ENCODE measurements at places on chromosomes 12 and 14.

DNA sequence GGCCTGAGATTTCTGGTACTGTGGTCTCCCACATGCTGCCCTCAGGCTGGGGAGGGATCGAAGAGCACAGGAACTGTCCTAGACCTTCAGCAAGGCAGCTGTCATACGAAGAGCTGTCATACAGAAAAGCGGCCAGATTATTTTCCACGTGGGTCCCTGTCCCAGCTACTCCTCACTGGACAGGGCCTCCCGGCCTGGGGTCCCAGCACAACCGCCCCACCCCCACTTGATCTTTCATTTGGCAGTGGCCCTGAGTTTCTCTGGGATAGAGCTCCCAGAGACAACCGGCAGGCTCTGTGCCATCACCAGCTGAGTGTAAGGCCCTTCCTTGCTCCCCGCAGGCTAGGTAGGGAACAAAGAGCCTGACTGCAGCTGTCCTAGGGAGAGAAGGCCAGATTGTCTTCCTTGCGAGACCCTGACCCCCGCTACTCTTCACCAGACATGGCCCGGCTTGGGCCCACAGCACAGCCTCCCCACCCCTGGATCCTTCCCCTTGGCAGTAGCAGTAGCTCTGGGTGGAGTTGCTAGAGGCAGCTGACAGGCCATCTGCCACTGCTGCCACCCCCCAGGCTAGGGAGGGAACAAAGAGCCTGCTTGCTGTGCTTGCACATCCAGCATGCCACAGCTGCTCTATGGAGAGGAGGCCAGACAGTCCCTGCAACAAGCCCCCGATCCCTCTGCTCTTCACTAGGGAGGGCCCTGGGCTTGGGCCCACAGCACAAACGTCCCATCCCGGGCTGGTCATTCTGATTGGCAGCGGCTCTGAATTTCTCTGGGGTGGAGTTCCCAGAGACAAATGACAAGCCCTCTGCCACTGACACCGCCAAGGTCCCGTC is 3.1 kb upstream of the OR4N2 start:
- no peak for DNase-seq

DNA sequence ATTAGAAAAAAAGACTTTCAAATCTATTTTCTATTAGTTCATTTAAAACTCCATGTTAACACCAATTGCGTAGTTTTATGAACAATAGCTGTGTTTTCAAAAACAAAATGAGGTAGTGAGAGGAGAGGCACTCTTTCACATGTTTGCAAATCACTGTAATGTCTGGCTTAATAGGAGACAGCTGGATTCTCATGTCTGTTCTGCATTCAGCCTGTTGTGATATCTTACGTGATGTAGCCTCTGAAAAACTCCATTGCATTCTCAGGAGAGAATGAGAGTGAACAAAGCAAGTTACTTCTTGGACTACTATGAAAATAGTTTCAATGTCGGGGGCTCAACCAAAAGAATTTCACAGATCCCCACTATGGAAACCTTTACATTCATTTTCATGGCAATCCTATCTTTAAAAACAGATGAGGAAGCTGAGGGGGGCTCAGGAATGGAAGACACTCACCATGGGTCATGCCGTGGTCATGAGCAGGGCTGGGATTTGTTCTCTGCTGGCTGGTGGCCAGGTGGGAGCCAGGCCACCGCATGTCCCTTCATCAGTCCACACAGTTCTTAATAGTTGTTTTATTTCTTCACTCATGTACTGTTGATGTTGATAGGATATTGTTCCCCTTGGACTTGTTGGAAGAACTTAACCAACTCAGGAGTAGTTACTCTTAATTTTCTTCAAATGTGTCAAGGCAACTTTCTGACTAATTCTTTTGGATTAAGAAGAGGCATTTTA is 346.2 kb upstream of the FAR2 start:
- DNase-seq: no peak

- DNase-seq: no peak
Measured at GRCh38 chr12:69633061-69633460, 22.4 kb upstream of the LRRC10 start.

GRCh38 chr14:25833341-25834126 is 764.3 kb downstream of the NOVA1 start:
- DNase-seq: peak; percentile 53

GRCh38 chr12:28209782-28210181 is 19.5 kb downstream of the CCDC91 start:
- no peak for DNase-seq

DNA sequence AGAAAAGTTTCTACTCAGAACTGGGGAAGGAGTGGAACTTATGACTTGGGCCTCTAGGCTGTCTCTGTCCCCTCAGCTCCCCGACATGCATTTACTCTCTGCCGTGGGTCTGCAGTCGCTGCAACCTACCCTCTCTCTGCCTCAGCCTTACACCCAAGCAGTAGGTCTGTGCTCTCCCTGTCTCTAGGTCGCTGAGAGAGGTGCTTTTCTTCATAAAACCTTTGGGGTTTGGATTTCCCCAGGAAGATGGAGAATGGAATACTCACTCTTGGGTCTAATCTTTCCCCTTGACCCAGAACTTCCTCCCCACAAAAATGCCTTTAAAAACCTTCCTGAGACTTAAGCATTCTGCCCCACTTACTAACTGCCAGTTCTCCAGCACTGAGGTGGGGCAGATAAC is 12.9 kb downstream of the GPR84 start:
- no peak for DNase-seq

DNA sequence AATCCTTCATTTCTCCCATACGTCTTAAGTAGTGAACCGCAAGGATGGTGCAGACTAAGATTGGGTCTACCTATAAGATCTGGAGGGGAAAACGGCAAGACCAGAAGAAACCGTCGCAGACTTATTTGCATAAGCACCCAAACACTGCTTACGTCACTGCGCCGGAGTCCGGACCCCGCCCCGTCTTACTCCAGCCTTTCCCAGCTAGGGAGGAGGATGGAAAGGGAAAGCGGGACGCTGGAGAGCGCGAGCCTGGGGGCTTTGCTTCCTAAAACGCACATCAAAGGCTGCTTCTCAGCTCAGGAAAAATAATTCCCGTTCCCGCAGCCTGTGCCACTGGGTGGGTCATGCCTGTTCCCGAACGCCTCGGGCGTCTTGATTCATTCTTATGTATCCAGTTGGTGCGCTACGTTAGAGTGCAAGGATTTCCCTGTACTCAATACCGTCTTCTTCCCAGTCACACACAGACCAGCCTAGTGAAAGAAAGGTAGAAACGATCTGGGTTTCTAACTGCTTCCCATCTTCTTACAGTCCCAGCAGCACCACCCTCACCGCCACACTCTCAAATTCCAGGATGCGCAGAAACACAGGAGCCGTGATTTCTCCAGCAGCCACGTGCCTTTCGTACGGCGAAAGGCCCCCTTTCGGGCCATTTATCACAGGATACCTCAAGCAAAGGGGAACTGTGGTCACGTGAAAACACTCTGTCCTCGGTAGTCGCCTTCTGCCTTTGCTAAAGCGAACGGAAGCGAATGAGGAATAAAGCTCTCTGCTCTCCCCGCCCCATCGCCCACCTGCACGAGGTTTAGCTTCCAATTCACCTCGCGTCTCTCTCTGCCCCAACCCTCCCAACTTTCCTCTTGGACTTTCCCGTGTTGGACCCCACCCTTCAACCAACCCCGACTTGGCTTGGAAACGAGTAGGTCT is 1.1 kb downstream of the SLC6A15 start:
- DNase-seq: peak; percentile 79

DNA sequence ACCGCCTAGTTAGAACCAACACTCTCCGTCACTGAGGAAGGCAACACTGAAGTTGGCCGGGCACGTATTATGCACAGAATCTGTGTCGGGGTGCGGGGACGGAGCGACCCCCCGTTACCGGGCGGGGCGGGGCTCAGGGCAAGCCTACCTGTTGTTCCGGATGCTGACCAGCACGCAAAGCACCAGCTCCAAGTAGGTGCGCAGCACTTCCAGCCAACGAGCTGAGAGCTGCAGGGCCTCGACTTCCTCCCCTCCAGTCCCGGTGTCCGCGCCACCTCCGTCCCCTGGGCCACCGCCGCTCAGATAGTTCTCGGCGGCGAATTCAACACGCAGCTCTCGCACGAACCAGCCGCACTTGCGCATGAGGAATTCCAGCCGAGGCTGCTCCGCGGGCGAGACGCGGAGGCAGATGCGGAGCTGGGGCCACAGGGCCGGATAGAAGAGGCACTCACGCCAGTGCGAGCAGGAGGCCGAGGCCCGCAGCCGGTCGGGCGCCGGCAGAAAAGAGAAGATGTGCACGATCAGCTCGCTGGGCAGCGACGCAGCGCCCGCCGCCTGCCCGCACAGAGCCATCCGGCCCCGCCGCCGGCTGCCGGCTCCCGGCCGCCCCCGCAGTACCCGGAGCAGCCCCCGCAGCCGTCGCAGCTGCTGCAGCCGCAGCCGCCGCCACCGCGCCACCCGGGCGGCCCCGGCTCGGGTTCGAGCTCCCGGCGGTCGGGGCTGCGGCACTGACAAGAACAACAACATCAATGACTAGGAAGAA is 636 bp downstream of the FBXO33 start:
- peak; percentile 21 for DNase-seq

DNA sequence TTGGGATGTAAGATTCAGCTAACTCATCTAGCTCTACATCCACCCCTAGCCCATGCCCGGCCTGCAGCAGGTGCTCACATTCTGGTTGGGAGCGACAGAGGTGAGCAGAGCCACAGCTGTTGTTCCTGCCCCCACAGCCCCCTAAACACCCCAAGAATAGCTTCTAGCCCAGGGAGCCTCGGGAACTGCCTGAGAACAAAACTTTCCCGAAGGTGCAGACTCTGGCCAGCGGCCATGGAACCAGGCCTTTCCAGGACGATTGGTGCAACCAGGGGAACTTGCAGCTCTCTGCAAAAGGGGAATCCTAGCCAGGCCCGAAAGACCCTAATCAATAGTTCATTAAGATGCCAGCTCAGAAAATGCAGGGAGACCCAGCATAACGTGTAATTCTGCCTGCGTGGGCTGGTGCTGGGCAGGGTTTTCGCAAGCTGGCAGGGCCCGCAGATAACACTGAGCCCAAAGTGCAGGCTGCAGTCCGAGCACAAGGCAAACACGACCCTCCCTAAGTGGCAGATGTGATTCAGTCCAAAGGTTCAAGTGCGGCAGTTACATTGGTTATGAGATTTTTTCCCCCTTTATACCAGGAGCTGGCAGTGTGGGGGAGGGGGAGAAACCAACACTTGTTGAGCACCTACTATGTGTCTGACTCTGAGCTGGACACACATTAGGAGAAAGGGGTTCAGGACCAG is 122.5 kb upstream of the MAP1LC3B2 start:
- DNase-seq: no peak

DNA sequence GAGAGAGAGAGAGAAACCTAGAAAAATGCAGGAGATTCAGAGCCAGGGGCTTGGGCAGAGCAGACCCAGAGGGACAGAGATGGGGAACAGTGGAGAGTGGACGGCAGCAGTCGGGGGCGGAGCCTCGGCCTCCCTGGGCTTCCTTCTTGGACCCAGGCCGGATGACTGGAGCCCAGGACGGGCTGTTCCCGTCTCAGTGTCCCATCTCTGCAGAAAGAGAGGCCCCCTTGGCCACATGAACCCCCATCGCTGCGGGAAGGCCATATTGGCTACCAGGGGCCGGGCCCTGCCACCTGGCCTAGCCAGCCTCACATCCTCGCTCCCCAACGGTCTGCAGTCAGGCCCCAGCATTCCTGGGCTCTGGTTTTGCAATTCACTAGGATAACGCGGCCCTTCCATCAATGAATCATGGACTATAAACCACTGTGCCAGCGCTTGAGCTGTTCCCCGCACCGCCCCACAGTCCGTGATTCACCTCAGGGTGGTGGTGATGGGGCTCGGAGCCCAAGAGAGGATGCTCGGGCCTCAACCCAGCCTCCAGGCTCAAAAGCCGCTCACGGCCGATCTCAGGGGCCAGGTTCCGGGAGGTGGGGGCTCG is 116.5 kb downstream of the RFLNA start:
- no peak for DNase-seq
